HCT116 (cell line): ENCODE measurements at places on chromosomes 5 and 9. TPM values are rescaled to one million over a fixed set of nuclear protein-coding genes. Genes with fewer than 3 reads are reported as not detected.

The ADGRV1 gene
- 6.0 TPM for total RNA-seq

The REEP2 gene
- total RNA-seq, result 4.9 TPM

The FAM81B gene
- total RNA-seq, result not detected

The FAM221B gene
- total RNA-seq, result not detected

The ZDHHC11B gene
- 3.8 TPM for total RNA-seq

The DHX29 gene
- 24.3 TPM for total RNA-seq

The CCDC183 gene
- total RNA-seq, result 2.8 TPM

The MYO10 gene
- total RNA-seq, result 34.9 TPM

The MRPL41 gene
- total RNA-seq, result 69.5 TPM

The FAM153A gene
- total RNA-seq, result not detected

The INSYN2B gene
- total RNA-seq, result not detected

The GMCL2 gene
- total RNA-seq, result not detected

The DIRAS2 gene
- not detected for total RNA-seq

The DBH gene
- not detected for total RNA-seq
